ENCODE measurements at places on chromosomes 3 and 15.
A peak's percentile ranks its signal among the peaks of the same experiment; 100 is the strongest.

DNA sequence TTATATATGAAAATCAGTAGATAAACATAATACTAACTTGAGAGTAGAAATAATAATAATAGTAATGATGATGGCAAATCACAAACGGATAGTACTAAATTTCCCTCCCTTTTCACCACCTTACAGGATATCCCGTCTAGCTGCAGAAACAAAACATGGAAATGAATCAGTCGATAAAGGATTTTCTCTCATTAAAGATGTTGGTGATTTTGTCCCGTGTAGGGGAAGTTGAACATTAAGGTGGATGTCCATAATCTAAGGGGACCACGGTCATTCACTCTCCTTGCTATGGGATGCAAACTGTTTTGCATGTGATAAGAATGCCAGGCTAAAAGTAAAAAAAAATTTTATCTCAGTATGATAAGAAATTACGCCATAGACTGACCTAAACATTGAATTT, 1027.7 kb upstream of the NR2F2 start:
- DNase-seq = no peak

- DNase-seq = no peak
Observed at GRCh38 chr3:10561162-10561945, 56.0 kb upstream of the ATP2B2 start.

DNA sequence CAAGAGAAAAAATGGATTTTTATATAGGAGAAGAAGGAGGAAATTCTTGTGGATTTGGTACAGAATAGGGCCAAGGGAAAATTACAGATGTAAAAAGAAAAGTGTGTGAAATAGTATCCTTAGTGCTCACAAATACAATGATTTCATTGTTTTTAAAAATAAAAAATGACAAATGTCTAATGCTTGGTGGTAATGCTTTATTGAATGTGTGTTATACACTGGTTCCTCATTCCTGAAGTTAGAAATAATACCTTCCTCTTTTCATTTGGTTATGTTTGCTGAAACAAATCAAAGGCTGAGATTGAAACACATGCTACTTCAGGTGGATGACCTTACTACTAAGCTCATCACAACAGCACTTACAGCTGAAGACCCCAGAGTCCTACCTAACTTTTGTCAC, 37.7 kb upstream of the CCR2 start:
- DNase-seq = no peak

DNA sequence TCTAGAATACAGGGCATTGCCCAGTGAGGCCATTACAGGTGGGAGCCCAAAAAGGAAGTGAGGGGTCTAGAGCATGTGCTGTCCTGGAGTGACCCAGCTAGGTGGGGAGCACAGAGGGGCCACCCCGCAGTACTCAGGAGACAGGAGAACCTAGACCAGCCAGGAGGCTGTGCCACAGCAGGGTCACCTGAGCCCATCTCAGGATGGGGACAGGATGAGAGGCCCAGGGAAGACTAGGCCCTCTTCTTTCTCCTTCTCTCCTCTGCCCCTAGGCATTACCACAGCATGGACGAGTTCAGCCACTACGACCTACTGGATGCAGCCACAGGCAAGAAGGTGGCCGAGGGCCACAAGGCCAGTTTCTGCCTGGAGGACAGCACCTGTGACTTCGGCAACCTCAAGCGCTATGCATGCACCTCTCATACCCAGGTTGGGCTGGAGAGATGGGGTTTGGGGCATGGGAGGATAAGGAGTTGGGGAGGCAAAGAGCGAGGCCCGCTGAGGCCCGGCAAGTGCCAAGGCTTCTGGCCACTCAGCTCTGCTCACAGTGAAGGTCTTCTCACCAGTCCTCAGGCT, 20.6 kb downstream of the LOXL1 start:
- no peak for DNase-seq

GRCh38 chr3:13822871-13823585, 56.8 kb downstream of the WNT7A start:
- no peak for DNase-seq

DNA sequence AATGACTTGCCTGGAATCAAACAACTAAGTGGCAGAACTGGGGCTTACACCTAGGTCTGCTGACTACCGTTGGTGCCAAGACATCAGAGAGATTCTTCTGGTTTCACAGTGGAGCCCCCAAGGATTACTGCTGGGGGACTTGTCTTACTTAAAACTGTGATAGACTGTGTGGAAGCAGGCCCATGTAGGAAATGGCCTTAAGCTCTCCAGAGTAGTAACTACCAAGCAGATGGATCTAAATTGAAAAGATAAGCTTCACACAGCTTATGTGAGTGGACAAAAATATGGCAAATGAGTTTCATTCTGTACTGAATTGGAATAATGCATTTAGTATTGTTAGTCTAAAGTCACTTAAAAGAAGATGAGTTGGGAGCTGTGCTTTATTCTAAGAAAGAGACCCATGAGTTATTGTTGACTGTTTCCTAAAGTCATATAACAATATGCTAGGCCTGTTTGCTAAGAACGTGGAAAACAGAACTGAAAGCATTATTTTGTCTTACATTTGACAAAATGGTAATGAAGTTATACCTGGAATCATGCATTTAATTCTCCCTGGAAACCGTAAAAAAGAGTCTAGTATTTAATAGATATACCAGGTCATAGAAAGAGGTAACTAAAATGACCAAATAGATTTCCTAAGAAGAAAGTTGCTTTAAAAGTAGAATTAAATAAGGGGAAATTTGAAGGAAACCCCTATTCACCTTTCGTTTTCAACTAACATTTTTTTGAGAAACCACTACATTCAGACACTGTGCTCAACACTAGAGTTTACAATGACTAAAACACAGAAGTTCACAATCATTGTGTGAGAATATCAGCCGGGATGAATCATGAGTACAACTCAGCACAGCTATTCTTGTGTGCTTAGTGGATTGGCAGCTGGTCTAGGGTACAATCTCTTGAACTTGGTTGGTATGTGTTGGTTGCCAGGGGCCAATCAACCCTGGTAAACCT, 13.0 kb upstream of the MAPK6 start:
- no peak for DNase-seq

- no peak for DNase-seq
Observed at GRCh38 chr3:69563981-69564380, 175.3 kb upstream of the MITF start.

DNA sequence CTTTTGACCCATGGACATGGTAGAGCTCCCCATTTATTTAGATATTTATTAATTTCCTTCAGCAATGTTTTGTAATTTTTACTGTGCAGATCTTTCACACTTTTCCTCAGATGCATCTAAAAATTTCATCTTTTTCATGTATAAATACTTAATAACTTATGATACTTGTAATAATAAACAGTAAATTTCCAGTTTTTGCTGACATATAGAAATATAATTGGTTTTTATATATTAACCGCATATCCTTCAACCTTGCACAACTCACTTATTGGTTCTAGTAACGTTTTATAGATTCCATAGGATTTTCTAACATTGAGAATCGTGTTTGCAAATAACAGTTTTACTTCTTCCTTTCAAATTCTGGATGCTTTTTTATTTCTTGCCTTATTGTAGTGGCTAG, 3.5 kb upstream of the ZNF621 start:
- no peak for DNase-seq

DNA sequence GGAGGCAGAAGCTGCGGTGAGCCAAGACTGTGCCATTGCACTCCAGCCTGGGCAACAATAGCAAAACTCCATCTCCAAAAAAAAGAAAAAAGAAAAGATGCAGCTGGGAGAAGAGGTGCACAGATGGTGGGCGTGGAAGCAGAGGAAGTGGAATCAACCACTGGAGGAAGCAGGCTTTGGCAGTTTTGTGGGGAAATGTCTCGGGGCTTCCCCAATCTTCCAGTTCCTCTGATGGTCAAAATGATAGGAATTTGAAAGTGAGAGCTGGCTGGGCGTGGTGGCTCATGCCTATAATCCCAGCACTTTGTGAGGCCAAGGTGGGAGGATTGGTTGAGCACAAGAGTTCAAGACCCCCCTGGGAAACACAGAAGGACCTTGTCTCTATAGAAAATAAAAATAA, 48.1 kb upstream of the SMAD3 start:
- no peak for DNase-seq

GRCh38 chr3:114565216-114565615, 271.4 kb downstream of the TIGIT start:
- DNase-seq = no peak

- no peak for DNase-seq
Observed at GRCh38 chr3:174100744-174101143, 703.2 kb downstream of the NLGN1 start.

DNA sequence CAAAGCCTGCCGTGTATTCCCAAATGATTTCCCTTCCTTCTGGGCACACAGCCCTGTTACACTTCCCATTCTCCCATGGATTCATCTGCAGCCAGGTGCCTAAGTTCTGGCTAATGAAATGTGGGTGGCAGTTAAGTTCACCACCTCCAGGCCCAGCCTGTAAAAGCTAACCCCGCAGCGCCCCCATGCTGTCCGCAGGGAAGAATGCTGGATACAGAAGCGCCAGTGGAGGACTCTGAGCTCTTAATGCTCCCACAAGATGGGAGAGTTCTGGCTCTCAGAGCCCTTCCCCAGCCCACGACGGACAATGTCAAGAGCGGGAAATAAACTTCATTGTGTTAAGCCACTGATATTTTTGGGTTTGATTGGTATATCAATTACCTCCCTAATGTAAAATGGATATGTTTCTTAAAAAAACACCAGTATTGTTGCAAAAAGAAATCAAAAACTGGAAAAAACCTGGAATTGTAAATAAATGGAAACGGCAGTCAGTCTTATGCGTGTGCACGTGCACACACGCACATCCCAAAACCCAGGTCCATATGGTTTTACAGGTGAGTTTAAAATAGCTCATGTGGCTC, 37.7 kb upstream of the FGD5 start:
- no peak for DNase-seq

DNA sequence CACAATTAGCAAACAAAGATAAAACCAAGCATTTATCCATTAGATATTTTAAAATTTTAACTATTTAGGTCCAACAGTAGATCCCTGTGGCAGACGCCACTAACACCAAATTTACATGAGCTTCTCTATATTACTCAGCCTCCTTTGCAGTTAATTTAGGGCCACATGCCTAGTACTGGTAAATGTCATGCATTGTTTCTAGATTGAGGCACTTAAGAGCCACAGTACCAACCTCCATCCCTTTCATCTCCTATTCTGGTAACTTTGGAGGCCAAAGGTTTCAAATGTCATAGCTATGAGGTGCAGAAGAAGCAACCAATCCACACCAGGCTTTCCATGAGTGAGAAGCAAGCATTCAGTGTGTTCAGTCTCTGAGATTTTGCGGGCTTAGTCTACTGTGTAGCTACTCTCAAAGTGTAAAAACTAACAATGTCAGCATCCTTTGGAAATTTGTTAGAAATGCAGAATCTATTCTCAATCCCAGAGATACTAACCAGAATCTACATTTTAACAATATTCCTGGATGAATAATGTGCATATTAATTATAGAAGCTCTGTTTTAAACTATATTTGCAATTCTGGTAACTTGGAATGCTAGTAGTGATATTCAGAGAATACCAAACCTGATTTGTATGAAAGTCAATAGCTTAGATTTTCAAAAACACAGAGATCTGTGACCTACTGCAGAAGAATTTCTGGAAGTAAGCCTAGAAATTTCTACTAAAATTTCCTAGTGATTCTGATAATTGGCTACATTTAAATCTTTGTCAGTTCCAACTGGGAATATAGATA, 206.3 kb upstream of the CD96 start:
- no peak for DNase-seq

- DNase-seq = no peak
Observed at GRCh38 chr3:88141458-88142083, 8.2 kb upstream of the C3orf38 start.

DNA sequence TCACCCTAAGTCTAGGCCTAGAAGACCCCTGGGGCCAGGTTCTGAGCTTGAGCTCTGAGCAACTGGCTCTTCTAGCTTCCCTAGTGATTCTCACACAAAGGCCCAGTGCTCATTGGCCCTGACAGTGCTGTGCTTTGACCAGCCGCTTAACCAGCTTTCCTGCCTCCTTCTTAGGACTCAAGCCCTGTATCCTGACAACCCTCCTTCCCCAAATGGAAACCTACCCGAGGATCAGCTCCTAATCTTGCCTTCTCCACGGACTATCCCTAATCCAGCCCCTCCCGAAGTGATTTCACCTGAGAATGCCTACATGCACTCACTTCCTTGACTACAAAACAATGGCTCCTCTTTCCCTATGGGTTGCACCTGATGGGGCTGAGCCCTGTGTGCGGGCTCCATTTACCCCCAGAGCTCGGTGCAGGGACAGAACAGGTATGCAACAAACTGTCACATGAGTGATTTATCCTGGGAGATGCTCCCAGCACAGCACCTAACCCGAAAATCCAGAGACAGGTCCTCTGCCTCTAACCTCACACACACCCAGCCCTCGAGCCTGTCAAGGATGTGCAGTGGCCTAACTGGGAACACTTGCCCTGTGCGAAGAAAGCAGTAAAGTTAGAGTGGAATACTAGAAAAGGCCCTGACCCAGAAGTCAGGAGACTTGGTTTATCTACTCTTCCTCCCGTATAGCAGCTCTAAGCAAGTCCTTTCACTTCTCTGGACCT, 2.3 kb downstream of the MEGF11 start:
- DNase-seq = no peak

- DNase-seq = no peak
Observed at GRCh38 chr3:125289429-125289981, 77.0 kb upstream of the SLC12A8 start.

DNA sequence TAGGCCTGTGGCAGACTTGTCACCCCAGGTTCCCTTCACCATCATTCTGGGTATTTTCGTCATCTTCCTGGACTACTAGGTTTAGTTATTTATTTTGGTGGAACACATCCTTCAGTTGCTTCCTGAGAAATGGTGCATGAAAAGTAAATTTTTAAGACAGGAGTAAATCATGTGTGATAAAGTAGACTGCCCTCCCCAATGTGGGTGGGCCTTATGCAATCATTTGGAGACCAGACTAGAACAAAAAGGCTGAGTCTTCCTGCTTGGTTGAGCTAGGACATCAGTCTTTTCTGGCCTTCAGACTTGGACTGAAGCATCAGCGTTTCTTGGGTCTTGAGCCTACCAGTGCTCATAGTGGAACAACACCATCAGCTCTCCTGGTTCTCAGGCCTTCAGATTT, 50.7 kb upstream of the SLC2A2 start:
- DNase-seq = no peak

- no peak for DNase-seq
Observed at GRCh38 chr15:26394801-26395200, 378.1 kb downstream of the GABRB3 start.

- peak; percentile 18 for DNase-seq
Observed at GRCh38 chr15:80709542-80709941, 14.4 kb downstream of the ABHD17C start.

GRCh38 chr15:94480289-94480834, 249.0 kb downstream of the MCTP2 start:
- no peak for DNase-seq

- DNase-seq = no peak
Observed at GRCh38 chr3:45962033-45962432, 18.8 kb downstream of the CXCR6 start.

DNA sequence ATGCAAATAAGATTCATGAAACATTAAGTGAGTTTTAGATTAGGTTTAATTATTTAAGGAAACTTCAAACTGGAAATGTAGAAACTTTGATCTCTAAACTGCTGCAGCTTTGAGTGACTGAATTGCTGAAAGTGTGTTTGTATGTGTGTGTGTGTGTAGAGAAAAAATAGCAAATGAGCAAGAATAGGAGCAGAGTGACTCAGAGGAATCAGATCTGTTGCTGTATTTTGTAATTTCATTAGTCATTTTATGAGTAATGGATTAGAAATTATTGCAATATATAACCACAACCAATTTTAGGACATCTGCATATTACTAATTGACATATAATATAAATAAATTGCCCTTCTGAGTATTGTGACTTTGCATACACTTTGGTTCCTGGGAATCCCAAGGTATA, 52.8 kb upstream of the SLC9A9 start:
- DNase-seq = no peak

- DNase-seq = no peak
Observed at GRCh38 chr15:69265347-69265955, 33.3 kb upstream of the PAQR5 start.

Measured in caudate nucleus (tissue), 63 donors.